ENCODE measurements at places on chromosomes 3 and 15.
A peak's percentile ranks its signal among the peaks of the same experiment; 100 is the strongest.

- DNase-seq = no peak
These were observed 197.6 kb upstream of the CFAP20DC start for GRCh38 chr3:59247402-59247841.

- DNase-seq = no peak
These were observed 18.8 kb downstream of the ATP11B start for GRCh38 chr3:182812123-182812522.

DNA sequence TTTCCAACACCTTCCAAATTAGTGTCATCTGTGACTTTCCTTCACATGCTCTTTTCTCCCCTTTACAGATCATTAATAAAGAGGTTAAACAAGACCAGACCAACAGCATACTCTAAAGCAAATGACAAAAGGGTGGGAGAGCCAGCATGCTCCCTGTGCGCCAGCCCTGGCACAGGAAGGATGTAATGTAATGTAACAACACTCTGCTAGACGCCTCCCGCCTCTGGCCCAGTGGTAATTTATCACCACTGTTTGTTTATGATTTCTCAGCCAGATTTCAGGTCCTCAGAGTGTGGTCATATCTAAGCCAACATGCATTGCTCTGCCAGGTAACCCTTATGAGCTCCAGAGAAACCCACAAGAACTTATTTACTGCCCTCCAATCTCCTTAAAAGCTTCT, 189.5 kb upstream of the WNT5A start:
- DNase-seq = no peak

DNA sequence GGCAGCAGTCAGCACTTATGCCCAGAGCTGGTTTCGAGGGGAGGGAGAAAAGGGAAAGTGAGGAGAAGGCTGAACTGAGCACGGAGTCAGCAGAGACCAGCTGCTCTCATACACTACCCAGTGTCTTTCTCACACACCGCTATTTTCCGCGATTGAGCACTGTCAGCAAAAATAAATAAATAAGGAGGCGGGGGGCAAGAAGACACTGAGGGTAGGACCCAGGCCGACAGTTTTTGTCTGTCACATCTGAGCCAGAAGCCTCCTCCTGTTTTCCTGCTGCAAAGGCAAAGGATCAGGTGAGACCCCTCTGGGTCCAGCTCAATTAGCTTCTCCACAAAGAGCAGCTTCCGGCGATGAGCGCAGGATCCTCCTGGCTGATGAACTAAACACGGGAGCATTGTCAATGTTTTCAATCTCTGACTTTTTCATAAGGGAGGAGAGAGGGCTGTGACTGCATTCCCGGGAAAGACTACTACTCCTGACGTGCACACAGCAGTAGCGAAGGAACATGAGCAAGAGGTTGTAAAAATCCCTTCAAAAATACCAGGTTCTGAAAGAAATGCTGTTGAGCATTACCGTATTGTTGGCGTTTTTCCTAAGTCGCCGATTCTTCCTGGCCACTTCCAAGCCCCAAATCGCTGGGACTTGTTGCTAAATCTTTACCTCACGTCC, 1.3 kb downstream of the FRMD5 start:
- DNase-seq = no peak

GRCh38 chr3:98596541-98597500, 3.4 kb upstream of the CPOX start:
- no peak for DNase-seq

DNA sequence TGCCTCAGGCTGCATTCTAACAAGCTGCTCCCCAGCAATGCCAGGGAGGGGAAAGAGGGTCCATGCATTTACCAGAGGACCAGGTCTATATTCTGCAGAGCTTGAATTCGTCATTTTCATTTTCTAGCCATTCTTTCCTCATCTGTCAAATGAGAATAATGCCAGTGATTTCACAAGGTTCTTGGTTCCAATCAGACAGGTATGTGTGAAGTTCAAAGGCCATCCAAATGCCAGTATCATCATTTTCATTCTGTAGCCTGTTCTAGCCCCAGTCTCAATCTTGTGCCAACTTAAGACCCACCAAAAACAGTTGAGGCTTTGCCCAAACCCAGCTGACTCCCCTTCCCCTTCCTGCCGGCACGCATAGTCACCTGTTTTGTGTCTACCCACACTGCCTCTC, 112.7 kb downstream of the IQSEC1 start:
- no peak for DNase-seq

- DNase-seq = peak; percentile 8
These were observed 203.7 kb downstream of the ABHD5 start for GRCh38 chr3:43894176-43895049.

GRCh38 chr3:182959474-182960350, 20.6 kb downstream of the DCUN1D1 start:
- no peak for DNase-seq

DNA sequence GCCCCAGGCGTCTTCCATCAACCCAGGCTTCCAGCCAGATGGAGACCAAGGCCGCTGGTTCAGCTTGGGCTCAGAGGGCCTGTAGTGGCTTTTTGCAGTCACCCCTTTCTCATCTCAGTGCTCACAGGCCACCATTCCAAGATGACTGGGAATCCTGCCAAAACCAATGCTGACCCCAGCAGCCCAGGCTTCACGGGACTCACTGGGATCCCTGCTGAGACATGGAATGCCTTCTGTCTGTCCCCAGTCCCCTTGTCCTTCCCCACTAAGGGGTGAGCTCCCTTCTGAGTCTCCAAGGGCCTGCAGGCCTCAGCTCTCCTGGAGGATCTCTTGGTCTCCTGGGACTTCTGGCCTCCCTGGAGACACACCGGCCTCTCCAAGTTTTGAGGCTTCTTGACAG, 77.4 kb upstream of the SEC13 start:
- no peak for DNase-seq

DNA sequence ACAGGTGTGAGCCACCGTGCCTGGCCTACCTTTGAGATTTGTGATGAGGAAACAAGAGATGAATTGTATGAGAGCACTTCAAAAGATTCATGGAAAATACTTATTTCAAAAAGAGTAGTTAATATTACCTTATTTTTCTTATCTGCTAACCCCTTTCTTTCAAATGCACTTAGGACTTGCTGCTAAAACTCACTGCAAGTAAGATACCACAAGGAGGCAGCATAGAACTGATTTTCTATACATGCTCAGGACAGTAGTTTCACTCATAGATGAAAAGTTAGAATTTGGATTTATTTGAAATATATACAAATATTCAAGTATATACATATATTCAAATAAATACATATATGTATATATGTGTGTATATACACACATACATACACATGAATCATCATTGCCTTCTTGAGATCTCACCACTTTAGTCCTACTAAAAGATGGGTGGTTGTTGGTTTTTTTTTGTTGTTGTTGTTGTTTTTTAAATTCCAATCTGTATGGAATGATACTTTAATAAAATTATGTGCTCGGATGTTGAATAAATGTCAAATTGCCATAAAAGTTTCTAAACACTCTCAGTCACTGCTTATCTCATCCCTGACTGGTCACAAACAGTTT, 2.4 kb downstream of the CCNDBP1 start:
- no peak for DNase-seq

DNA sequence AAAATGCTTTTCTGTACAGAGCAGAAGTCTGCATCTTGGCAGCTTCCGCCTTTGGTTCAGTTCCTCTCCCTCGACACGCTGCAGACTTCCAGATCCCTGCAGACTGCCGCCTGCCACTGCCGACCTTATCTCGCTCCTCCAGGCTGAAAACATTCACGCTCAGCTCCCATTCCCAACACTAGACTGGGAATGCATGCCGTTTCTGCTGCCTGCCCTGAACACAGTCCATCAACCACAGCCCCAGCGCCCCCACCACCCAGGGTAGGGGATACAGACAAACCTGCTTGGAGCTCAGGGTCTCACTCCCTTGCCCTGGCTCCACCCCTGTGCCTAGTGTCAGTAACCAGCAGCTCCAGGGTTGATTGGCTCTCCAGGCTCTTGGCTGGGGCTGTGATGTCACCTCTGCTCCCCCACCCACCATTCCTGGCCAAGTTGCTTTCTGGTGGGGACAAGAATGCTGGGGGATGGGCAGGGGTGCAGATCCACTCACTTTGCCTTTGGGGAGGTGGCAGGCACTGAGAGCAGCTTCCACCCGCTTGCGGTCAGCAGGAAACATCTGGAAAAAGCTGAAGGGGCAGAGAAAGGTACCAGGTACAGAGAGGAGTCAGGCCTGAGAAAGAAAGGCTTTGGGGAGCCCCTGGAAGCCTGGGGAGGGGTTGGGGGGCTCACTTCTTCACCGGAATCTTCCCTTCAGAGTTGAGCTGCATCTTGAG, 6.1 kb downstream of the PLCB2 start:
- no peak for DNase-seq

DNA sequence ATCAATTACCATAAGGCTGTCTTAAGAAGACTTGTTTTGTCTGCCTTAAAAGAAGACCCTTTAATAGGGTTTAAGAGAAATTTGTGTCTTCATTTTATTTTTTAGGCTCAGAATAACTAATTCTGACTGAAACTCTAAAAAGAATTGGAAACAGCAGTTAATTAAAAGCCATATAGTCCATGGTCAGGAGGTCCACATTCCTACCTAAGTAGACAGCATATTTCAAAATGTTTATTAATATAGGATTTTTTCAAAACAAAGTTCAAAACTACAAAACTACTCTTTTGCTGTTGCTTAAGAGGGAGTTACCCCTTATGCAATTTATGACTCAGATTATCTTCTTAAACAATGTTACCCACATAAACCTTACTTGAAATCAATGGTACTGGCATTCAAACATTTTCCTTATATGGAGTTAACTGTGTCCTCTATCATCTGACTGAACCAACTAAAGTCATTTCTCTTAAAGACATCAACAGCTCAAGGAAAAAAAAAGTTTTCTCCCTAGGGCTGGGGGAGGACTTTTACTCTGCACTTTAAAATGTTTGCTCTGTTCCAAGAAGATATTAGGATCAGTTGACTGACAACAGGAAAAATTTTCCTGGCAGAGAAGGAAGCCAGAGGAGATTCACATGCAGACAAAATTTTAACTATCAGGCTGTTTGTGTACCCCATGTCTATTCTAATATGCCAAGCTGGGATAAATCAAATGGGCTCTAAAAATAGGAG, 56.8 kb upstream of the NANOGP8 start:
- DNase-seq = no peak

- no peak for DNase-seq
These were observed 23.0 kb downstream of the PPM1L start for GRCh38 chr3:160779040-160779439.

- no peak for DNase-seq
These were observed 77.5 kb downstream of the CHSY1 start for GRCh38 chr15:101174152-101174920.

DNA sequence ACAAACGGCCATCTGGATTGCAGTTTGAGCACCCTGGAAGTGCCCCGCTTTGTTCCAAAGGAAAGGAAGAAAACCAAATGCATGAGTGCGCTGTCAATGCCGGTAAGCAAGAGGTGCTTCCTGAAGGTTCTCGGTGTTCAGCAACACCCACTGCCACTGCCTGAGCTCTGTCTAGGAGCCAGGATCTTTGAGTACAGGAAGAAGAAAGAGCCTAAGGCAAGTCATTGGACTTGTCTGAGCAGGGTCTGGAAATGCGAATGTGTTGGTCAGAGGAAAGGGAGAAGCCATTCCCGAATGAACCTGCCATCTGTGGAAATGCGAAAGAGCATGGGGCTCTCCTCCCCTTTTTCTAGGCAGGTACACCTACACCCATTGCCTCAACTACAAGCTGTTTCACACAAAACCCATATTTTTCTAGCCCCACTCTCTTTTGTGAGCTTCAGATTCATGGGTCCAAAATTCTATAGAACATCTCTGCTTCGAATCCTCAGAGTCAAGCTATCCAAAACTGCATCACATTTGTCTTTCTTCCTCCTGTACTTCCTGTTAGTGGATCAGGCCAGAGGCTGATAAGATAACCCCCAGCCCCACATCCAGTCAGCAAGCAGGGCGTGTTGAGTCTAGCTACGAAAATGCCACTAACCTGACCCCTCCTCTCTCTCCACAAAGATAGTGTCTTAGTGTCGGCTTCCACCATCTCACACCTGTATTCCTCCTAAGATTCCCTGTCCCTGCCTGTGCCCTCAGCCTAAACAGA, 55.6 kb upstream of the C15orf61 start:
- no peak for DNase-seq

GRCh38 chr3:37523361-37523760, 338.3 kb upstream of the CTDSPL start:
- DNase-seq = no peak

DNA sequence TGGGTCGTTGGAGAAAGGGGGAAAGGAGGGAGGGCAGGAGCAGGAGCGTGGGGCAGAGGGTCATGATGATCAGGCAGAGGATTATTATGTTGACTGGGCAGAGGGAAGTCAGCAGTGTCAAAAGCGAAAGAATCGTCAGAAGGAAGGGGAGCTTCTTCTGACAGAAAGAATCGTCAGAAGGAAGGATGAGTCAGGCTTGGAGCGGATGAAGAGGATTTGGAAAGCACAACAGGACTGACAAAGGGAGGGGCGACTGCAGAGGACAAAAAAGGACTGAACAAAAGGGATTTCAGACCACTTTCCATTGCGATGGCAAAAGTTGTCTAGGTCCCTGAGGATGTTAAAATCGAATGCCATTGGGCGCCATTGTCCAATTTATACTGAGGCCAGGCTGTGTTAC, 1053.5 kb downstream of the SI start:
- no peak for DNase-seq

GRCh38 chr3:89762405-89762804, 655.0 kb downstream of the EPHA3 start:
- DNase-seq = no peak

GRCh38 chr15:89628806-89629715, 26.2 kb downstream of the KIF7 start:
- DNase-seq = no peak

- DNase-seq = no peak
These were observed 53.0 kb downstream of the SST start for GRCh38 chr3:187617213-187617612.

DNA sequence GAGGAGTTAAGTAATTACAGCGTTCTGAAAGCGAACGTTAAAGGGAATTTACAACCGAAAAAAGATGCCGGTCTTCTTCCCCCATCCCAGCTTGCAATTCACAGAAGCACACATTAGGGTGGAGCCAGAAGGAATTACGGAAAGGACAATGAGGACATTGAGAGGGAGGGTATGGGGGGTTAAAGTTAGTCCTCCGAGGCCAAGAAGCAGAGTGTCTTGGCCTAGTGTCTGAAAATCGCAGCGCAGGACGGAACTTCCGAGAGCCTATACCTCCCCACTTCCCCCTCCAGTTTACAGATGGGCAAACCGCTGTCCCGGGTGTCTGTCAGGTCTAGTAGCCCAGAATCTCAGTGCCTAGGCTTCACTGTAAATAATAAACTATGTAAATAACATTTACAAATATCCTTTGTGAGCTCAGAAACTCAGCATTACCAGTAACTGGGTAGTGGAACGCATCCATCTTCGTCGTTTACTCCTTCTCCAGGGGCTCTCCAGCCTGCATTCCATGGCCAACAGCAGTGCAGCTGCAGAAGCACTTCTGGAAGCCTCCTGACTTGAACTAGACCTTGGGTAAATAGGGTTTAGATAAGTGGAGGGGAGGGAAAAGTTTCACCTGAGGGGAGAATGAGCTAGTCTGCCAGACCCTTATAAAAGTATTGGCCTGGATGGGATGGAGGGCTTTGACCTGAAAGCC, 922 bp downstream of the ADPRH start:
- DNase-seq = no peak
